Cerebellar nuclear complex (tissue), 1 donor: ENCODE measurements at places on chromosomes 6 and 20.

- DNase-seq = no peak
These were observed 106.9 kb downstream of the IPCEF1 start for GRCh38 chr6:154249499-154250298.

DNA sequence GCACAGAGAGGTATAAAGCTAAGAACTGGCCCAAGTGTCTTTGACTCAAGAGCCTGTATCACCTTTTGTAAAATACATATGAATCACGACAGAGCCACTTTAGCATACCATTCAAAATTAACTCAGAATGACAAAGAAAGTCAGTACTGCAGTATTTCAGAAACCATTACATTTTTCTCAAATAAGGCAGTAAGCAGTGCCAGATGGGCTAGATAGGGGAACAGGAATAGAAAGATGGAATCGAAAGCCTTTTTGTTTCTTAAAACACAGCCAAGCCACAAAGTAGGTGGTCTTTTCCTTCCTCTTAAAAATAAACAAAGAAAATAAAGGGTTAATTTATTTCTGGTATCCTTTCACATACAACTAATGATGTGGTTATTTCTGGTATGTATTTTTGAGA, 10.3 kb downstream of the CLDN20 start:
- no peak for DNase-seq

DNA sequence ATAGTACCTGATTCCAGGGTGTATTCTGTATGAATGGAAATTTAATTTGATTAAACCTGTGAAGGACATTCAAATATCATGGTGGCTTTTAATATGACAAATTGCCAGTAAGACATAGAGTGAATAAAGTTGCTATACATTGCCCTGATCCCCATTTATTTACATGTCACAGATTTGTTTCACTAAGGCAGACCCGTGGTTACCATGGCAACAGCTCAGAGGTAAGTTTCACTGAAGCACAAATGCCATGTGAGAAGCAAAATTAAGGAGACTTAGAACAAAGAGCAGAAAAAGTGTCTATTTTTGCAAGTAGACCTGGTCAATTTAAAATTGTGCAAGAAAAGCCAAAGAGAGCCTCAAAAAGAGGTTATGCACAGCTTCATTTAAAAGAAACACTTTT, 63.7 kb downstream of the PXDC1 start:
- DNase-seq = no peak

GRCh38 chr6:2773449-2773848, 8.3 kb downstream of the WRNIP1 start:
- DNase-seq = no peak

GRCh38 chr6:6788394-6789032, 200.0 kb downstream of the LY86 start:
- DNase-seq = no peak

DNA sequence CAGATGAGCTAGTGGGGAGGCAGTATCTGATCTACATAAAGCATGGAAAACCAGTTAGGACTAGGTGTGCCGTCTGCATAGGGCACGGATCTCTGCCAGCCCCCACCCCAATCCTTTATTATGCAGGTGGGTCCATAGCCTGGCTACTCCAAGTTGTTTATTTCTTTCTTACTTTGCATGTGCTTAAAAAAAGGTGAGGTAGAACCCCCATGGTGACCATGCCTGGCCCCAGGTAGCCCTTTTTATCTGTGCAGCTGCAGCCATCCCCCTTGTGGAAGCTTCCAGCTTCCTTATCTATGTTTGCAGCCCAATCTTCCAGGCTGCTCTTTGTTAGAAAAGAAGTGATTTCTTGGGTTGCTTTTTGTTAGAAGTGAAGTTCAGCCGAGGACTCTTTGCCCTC, 9.0 kb upstream of the TREM2 start:
- no peak for DNase-seq

DNA sequence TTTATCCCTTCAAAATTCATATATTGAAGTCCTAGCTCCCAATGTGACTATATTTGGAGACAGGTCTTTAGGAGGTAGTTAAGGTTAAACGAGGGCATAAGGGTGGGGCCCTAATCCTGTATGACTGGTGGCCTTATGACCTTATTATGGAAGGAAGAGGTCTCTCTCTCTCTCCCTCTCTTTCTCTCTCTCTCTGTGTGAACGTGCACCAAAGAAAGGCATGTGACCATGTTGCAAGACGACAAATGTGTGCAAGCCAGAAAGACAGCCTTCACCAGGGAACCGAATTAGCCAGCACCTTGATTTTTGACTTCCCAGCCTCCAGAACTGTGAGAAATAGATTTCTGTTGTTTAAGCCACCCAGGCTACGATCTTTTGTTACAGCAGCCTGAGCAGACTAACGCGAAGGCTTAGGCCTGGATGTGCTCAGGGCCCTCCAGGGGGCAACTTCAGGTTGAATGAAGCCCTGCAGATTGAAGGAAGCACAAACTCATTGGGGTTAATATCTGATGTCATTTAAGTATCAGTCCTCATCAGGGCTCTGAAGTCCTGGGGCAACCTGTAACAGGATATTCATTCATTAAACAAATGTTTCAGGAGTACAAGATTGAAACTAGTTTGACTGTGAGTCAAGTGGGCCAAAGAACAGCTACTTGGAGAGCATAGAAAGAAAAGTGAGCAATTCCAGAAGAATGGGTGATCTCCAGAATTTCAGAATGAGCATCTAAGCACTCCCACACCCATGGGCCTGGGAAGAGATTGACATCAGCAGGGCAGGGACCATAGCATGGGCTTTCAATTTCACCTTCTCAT, 157.4 kb upstream of the TNFAIP3 start:
- DNase-seq = no peak

- DNase-seq = no peak
These were observed at the start of gene ASIP for GRCh38 chr20:34240693-34241615. Gene ASIP, plus strand, starts transcription at chr20:34241423. Its CDS starts 18,952 bp downstream, at chr20:34260375.
